Stimulated activated CD4-positive, alpha-beta T cell treated with anti-CD3 and anti-CD28 coated beads, Interleukin-1b, Interleukin-23, amount 100 ng/mL, for 1 hour (primary cell): ENCODE measurements at places on chromosomes 1 and 21.

- DNase-seq: no peak
Measured at GRCh38 chr1:243575070-243575469, 275.0 kb downstream of the AKT3 start.

DNA sequence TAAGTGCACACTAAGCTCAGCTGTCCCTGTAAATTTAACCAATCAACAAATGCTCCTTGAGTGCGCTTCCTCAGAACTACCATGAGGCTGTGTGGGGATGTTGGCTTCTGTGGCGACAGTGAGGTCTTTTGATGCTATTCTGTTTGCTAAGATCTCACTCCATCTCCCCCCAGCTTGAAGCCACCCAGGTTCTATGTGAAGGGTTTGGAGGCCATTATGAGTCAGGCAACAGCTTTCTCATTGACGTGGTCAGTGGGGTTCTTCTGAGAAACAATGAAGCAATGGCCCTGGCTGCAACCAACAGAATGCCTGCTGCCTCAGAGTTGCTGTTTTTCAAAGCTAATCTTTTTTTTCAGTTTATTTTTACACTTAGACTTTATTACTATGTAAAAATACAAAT is 205.5 kb downstream of the PTBP2 start:
- no peak for DNase-seq

DNA sequence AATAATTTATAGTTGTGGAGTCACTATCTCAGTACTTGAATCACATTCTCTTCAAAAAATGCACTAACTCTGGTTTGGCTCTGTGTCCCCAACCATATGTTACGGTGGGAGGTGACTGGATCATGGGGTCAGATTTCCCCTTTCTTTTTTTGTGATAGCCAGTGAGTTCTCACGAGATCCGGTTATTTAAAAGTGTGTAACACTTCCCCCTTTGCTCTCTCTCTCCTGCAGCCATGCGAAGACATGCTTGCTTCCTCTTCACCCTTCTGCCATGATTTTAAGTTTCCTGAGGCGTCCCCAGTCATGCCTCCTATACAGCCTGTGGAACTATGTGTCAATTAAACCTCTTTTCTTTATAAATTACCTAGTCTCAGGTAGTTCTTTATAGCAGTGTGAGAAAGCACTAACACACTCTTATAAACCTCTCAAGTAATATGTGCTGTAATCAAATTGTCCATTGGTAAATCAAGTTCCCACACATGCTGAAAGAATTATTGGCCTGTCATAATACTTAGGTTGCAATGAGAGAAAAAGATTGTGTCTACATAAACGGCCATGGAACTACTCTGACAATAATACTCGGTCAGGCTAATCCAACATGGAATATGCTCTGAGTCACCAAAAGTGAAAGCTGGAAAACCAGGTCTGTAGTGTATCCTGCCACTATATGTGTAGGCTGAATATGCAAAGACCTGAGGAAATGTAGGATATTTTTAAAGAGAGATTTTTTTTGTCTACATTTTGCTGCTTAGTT is 107.5 kb downstream of the SLC44A5 start:
- no peak for DNase-seq

DNA sequence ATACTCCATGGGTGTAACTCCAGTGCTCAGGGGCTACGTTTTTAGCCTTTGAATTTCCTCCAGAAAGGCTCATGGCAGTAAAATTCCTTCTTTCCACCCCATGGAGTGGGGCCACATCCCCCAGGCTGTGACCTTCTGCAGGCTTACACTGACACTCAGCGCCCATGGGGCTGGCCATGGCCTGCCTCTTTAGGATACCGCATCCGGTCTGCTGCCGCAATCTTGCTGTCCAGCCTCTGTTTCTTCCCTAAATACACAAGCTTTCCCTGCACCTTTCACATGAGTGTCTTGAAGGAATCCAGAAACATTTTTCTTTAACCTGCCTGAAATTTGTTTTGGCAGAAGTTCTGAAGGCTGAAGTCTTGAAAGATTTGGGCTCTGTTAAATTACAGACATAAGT is 170.5 kb downstream of the NTMT2 start:
- no peak for DNase-seq

DNA sequence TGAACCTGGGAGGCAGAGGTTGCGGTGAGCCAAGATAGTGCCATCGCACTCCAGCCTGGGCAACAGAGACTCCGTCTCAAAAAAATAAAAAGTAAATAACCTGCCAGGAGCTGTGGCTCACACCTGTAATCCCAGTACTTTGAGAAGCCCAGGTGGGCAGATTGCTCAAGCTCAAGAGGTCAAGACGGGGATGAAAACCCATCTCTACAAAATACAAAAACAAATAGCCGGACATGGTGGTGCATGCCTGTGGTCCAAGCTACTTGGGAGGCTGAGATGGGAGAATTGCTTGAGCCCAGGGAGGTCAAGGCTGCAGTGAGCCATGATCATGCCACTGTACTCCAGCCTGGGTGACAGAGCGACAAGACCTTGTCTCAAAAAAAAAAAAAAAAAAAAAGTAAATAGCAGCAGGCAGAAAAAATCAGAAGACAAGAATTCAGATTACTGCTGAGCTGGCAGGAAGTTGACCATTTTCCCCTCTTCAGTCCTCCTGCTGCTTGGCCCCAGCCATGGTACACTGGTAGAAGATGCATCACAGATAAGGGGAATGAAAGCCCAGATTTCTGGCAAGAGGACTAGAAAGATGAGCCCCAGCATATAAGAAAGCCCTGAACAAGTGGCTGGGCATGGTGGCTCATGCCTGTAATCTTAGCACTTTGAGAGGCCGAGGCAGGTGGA is 97.6 kb downstream of the TOMM20 start:
- DNase-seq: no peak

DNA sequence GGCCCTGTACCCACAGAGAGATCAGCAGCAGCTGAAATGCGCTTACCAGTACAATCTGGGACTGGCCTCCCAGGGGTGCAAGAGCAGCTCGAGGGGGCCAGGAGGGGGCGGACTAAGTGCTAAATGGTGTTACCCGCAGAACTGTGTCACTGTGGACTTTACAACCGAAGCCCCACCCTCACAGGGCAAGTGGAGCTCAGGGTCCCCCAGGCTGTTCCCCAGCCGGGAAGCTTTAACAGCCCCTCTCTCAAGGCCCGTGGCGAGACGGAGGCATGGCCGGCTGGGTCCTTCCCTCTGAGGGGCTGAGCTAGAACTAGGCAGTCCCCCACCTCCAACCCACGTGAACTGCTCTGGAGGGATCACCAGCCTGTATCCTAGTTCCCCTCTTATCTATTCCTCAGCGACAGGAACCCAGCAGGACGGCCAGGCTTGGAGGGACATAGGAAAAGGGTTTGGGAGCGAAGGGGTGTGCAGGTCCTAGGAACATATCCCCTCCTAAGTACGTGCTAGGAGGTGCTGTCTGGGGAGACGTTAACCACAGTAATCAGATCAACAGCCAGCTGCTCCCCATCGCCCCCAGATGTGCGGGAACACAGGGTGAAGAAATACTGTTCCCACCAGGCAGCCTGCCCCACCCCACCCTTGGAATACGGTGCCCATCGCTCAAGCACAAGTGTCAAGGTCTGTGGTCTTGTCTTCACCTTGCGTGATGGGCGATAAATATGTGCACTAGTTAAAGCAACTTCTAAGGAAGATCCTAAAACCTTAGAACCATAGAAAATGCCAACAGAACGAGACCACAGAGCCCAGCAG is 24.4 kb downstream of the ZBTB17 start:
- no peak for DNase-seq

- DNase-seq: no peak
Measured at GRCh38 chr1:187577610-187578009, 748.9 kb downstream of the PLA2G4A start.

GRCh38 chr1:184483101-184483683 is 96.4 kb downstream of the C1orf21 start:
- DNase-seq: no peak

DNA sequence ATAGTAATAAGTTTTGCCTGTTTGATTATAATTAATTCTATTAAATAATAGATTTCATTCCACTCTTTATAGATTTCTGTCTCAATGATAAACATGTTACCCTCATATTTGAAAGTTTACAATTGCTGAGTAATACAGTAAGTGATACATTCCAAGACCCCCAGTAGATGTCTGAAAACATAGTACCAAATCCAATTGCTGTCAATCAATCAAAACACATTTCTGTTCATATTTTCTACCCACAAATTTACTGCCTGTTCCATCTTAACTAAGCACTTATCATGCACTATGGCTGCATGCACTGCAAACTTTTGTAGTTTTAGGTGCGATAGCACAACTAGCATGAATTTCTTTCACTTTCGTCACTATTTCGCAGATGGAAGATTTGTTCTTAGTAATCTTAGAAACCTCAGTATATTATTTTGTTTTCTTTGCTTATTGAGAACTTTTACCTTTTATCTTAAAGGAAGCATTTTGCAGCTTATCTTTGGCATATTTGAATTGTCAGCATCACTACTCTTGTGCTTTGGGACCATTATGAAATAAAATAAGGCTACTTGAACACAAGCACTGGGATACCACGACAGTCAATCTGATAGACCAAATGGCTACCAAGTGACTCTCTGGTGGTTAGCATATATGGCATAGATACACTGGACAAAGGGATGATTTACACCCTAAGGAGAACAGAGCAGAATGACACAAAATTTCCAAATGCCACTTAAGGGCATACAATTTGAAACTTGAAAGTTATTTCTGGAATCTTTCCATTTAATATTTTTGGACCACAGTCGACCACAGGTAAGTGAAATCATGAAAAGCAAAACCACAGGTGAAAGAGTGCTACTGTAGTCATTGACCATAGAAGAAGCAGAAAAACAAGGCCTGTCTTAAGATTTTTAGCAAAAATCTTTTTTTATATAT is 67.6 kb downstream of the RGS13 start:
- no peak for DNase-seq

DNA sequence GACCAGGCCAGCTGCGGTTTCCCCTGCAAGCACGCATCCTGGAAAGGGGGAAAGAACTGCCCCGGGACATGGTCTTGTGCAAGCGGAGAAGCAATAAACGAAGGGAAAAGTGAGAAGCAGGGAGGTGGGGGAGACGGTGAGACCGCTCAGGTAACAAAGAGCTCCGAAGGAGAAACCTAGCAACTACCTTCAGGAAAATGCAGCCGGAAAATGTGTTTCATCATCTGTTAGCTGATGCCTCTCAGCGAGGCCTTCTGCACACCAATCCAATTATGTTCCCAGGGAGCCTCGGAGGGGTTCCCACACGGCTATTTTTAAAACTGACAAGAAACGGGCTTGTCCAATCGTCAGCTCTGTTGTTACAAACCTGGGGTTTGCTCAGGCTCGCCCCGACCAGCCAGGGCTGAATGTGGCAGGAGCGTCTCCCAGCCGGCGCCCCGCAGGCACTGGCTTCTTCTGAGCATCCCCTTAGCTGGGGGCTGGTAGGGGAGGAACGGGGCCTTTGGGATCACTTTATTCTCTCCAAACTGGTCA is 3.4 kb downstream of the RIPK4 start:
- no peak for DNase-seq

DNA sequence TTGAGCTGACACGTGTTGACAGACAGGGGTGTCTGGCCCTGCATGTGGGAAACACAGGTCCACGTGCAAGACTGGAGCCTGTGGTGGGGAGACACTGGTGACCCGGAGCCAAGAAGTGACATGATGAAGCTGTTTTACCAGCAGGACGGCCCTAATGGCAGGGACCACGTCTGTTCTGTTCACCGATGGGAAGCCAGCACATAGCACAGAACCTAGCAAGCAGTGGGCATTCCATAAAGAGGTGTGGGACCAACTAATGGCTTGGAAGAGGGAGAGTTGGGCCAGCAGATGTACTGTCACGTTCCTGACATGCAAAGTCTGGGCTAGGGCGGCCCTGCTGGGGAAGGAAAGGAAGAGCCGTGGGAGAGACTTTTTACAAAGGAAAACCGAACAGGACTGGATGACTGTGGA is 15.3 kb downstream of the NAV1 start:
- no peak for DNase-seq

GRCh38 chr1:2224631-2225428 is 3.3 kb upstream of the SKI start:
- DNase-seq: no peak

- DNase-seq: no peak
Measured at GRCh38 chr1:156692925-156693847, 12.2 kb downstream of the CRABP2 start.

DNA sequence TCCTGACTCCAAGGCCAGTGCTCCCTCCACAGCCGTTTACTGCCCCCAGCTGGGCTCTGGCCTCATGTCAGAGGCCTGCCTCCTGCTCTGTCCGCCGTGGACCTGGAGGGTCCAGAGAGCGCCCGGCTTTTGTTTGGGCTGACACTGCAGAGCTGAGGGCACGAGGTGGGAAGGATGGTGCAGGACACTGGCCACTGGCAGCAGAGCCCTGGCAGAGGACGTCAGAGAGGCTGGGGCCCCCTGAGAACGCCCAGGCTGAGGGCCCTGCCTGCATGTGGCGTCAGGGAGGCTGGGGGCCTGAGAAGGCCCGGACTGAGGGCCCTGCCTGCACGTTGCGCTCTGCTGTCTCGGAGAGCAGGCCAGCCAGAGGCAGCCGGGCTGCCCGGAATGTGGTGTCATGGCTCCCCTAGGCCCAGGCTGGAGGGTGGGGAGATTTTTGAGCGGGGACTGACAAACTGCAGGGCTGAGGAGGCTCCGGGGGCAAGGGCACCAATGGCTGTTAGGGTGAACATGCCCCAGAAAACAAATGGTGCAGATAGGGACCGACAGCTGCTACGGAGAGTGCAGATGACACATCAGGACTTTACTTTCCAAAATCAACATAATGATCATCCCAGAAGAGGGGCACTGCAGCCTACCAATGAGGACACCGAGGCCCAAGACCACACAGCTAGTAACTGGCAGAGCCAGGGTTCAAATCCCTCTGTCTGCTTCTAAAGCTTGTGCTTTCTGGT is 31.7 kb downstream of the SLC66A1 start:
- no peak for DNase-seq
